ENCODE measurements at places on chromosomes 1 and 21.

- DNase-seq, result no peak
Observed at GRCh38 chr1:30597711-30598110, 125.7 kb downstream of the MATN1 start.

- DNase-seq, result no peak
Observed at GRCh38 chr21:22421416-22422180, 1423.4 kb downstream of the NCAM2 start.

DNA sequence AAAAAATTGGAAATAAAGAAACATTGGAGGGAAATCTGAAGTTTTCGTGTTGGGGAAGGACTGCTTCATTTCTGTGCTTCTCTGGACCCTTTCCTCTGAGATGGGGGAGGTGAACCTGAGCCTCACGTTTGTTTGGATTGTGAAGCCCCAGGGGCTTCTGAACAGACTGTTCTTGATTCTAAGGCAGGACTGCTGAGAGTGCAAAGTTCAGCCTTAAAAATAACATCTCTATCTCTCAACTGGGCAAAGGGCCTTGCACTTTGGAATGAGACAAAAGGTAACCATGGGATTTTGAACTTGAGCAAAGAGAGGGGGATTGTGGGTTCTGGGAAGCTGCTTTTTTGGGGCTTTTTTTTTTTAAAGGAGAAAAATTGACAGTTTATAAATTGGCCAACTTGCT, 45.0 kb downstream of the GPR88 start:
- DNase-seq, result no peak

DNA sequence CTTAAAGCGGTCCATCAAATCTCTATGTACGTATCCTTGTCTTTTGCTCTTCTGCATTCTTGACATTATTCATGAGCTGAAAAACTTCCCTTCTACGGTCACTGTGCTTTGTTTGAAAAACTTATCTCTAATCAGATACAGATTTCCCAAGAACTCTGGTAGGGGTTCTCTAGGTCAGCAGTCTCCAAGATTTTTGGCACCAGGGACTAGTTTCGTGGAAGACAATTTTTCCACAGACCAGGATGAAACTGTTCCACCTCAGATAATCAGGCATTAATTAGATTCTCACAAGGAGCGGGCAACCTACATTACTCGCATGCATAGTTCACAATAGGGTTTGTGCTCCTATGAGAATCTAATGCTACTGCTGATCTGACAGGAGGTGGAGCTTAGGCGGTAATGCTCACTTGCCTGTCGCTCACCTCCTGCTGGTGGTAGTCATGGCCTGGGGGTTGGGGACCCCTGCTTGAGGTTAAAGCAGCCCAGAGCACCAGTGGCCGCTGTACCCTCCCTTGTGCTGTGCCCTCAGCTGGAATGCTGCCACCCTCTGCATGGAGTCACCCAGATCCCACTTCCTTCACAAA, 30.8 kb downstream of the AK2 start:
- DNase-seq, result no peak
